Activated CD8-positive, alpha-beta memory T cell treated with anti-CD3 and anti-CD28 coated beads, Interleukin-2, amount 50 U/mL, for 4 hours (primary cell): ENCODE measurements at places on chromosomes 1 and 21.

DNA sequence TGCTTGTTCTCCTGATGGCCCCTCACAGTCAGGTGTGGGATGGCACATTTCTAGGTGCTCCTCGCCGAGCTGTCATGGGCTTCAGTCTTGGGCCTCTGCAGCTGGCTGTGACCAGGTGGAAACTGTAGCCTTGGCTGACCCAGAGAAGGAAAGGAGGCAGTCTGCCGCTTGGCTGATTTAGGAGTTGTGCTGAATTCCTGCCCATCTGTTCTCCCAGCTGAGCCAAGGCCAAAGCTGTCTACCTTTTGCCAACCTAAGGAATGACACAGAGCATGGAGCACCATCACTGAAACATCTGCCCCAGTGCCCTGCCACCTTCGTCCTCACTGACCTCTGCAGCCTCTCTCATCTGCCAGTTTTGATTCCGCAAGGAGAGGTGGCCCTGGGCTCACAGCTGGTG lies 27.9 kb downstream of the UTP25 start:
- no peak for DNase-seq

GRCh38 chr1:187264995-187265602 lies 436.4 kb downstream of the PLA2G4A start:
- no peak for DNase-seq

GRCh38 chr1:26395754-26396153 lies 14.9 kb upstream of the LIN28A start:
- DNase-seq, result no peak

GRCh38 chr1:24903560-24903954 lies 26.5 kb downstream of the RUNX3 start:
- no peak for DNase-seq

GRCh38 chr1:12565094-12565965 lies 52.7 kb downstream of the DHRS3 start:
- no peak for DNase-seq

- DNase-seq, result no peak
These were observed 45.7 kb upstream of the TLR5 start for GRCh38 chr1:223188618-223189356.

GRCh38 chr1:151715726-151716404 lies 738 bp downstream of the CELF3 start:
- DNase-seq, result no peak

DNA sequence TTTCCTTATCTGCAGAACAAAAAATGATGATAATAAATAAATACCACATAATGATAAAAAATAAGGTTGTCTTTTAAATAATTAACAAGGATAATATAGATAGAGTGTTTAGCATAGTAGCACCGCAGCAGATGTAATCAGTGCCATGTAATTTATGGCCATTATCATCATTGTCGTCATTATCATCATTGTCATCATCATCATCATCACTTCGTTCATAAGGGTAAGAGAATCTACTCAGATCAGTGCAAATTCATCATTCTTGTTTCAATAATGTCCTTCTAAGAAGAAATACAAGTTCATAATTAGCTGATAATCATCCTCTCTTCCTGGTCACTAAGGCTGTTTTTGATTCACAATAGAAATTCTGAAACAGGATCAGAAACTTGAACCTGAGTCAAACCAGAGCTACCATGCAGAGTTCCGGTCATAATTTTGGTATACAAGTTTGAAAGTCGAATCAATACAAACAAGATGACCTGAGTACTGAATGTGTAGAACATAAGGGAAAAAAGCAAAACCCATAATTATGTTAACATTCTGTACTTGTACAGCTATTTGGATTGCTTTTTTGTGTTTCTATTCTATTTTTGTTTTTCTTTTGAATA lies 172.0 kb downstream of the LRRC40 start:
- DNase-seq, result no peak

DNA sequence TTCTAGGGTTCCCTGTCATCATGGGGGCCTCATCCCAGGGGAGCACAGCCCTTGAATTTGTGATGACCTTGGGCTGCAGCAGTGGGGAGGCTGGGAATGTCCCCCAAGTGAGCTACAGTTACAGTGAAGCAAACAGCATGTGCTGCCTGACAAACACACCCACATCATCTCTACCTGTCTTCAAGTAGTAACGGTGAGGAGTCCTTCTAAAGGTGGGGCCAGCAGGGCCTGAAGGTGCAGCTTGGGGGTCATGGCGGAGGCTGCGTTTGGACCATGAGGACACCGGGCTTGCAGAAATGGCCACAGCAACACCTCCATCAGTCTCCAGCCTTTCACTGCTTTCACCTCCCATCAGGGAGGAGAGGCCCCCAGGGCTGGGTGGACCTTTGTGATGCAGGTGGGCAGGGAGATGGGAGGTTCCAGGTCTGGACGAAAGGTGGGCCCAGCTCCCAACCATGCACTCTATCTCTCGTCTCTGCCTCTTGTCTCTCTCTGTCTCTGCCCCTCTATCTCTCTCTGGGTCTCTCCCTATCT lies 55.7 kb downstream of the WNT9A start:
- no peak for DNase-seq

GRCh38 chr1:161710560-161710959 lies 3.5 kb downstream of the FCRLA start:
- no peak for DNase-seq

- no peak for DNase-seq
These were observed 18.4 kb upstream of the GADD45A start for GRCh38 chr1:67666636-67667035.

DNA sequence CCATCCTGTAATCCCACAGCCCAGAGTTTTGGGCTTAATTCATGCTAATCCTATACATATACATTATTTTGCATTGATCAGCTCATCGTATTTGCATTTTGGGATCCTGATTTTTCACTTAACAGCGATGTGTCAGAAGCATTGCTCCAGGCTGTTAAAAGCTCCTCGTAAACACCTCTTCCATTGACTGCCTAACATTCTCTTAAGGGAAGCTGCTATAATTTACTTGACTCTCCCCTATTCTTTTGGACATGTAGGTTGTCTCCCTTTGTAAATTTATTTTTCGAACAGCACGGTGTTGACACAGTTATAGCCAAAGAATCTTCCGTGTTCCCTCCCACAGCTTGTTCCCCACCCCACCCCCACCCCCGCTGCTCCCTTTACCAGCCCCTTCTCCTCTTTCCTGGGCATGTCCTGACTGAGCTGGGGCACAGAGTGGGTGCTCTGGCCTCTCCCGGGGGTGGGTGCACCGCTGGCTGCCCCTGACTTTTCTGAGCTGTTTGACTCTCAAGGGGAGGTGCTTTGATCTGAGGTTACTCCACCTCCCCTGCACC lies 22.8 kb downstream of the LDLRAP1 start:
- no peak for DNase-seq

DNA sequence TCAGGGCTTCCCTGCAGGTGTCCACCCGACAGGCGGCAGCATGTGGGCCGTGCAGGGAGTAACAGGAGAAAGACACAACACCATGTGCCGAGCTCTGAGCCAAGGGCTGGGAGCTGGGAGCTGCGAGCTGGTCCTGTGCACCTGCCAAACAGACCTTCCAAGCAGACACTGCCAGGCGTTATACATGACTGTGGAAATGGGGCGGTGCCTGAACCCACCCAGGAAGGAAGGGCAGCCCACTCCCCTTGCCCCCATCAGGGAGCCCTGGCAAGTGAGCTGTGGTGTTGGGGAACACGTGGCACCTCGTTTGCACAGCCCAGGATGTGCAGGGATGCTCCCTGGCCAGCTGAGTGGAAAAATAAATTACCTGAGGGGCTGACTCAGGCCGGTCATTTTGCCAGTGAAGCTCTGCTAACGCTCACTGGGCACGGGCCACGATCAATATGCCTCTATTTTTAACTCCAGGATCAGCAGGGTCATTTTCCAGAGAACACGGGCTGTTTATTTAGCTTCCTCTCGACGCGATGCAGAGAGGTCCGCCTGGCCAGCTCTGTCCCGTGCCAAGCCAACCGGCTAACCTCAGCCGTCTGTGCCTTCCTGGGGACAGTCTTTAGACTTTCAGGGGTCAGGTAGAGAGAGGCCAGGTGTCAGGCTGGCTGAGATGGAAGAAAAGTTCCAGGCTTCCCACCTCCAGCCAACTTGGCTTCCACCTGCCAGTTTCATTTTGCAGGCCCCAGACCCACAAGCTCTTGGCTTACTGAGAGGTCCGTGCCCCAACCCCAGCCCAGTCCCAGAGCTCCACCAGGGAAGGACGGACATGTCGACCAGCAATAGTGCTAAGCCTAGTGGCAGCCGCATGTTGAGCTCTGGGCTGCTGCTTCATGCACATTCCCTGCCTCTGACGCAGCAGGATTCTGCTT lies 196.7 kb upstream of the VAMP3 start:
- no peak for DNase-seq

DNA sequence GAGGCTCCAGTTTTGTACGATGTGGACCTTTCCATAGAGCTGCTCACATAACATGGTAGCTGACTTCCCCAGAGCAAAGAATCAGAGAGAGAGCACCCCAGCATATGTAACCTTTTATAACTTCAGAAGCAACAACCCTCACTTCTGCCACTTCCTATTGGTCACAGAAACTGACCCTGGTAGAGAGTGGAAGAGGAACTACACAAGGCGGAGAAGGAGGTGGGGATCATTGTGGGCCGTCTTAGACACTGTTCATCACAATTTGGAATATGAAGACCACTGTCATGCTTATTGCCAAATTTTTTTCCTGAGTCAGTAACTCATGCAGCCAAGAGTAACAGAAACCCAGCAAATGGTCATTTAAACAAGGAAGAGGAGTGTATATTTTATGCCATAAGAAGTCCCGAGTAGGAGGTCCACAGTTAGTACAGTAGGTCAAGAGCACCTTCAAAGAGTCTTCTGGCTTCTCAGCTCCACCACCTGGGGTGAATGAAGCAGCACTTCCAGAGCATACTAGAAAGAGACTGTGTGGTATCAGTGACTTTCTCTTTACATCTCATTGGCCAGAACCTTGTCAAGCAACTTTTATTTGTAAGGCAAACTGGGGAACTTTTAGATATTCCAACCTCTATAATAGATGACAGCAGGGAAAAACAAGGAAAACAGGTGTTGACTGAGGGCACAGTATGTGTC lies 71.8 kb downstream of the ODF2L start:
- DNase-seq, result no peak

DNA sequence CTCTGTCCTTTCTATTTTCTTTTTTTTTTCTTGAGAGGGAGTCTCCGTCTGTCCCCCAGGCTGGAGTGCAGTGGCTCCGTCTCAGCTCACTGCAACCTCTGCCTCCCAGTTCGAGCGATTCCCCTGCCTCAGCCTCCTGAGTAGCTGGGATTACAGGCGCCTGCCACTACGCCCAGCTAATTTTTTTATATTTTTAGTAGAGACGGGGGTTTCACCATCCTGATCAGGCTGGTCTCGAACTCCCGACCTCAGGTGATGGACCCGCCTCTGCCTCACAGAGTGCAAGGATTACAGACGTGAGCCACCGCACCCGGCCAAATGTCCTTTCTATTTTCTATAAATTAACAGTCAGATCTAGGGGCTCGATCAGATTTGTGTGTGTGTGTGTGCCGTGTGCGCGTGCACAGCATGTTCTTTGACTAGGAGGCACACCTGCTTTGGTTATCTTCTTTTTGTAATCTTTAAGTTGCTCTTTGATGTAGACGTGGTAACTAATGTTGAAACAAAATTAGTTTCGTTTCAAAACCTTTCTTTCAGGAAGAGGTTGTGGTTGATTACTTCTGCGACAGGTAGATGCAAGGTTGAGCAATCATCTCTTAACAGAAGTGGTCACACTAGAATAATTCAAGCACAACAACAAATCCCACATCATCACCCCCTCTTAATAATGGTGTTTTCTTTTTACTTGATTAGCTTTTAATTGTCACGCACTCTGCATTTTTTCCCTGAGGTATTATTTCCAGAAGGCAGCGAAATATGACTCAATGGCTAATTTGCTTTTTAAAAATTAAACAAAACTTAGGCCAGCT lies 779 bp upstream of the DEGS1 start:
- peak; percentile 38 for DNase-seq

- no peak for DNase-seq
These were observed 295.0 kb downstream of the OMA1 start for GRCh38 chr1:58251430-58252073.

DNA sequence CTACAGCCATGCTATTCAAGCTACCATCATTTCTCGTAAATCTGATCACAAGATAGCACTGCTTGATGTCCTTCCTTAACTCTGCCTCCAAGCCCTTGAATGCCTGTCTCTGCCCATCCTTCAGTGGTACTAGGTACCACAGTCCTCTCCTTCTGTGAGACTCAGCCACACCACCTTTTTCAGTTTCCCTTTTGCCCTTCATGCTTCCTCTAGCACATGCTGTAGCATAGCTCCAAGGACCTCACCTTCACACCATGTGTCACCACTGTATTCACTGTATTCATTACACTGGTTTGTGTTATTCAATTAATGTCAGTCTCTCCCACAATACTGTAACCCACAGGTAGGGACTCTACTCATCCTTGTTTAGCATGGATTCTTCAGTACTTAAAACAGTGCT lies 8.0 kb upstream of the TP53BP2 start:
- no peak for DNase-seq

- DNase-seq, result no peak
These were observed 3.6 kb upstream of the NPPA start for GRCh38 chr1:11851180-11851579.

GRCh38 chr1:204550926-204551325 lies 34.7 kb downstream of the MDM4 start:
- DNase-seq, result no peak

DNA sequence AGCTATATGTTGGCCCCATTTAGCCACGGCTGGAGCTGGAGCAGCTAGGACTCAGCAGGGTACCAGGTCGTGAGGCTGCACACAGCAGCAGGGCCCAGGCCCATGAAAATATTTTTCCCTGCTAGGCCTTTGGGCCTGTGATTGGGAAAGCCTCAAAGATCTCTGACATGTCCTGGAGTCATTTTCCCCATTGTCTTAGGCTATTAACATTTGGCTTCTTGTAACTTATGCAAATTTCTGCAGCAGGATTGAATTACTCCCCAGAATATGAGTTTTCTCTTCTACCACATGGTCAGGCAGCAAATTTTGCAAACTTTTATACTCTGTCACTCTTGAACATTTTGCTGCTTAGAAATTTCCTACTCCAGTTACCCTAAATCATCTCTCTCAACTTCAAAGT lies 11.2 kb downstream of the CFHR2 start:
- DNase-seq, result no peak

- DNase-seq, result no peak
These were observed 85.3 kb downstream of the DHRS3 start for GRCh38 chr1:12532405-12533315.

DNA sequence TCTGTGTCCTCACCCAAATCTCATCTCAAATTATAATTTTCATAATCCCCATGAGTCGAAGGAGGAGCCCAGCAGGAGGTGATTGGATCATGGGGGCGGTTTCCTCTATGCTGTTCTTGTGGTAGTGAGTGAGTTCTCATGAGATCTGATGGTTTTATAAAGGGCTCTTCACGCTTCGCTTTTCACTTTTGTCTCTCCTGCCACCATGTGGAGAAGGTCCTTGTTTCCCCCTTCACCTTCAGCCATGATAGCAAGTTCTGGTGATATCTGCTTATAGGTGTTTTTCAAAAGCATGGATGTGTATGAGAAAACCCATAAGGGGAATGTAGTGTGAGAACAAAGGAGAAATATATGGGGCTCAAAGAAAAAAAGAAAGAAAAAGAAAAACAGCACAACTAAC lies 405.9 kb upstream of the RGS18 start:
- DNase-seq, result no peak
